ENCODE measurements at places on chromosomes 11 and 22. TPM values are rescaled to one million over a fixed set of nuclear protein-coding genes. Genes with fewer than 3 reads are reported as not detected.

SMC1B gene
- 0.15 TPM for total RNA-seq

SULT4A1 gene
- total RNA-seq, result 0.10 TPM

DBX1 gene
- not detected for total RNA-seq

PGR gene
- total RNA-seq, result 0.69 TPM

C11orf65 gene
- 0.64 TPM for total RNA-seq

OR52I2 gene
- not detected for total RNA-seq

DEFB131B gene
- not detected for total RNA-seq

SYT9 gene
- total RNA-seq, result 0.05 TPM

GAB4 gene
- not detected for total RNA-seq

KRTAP5-10 gene
- not detected for total RNA-seq

KRTAP5-1 gene
- not detected for total RNA-seq

OR4A16 gene
- not detected for total RNA-seq

TRPT1 gene
- total RNA-seq, result 52.3 TPM
